ENCODE measurements at places on chromosomes 13 and 19. TPM values are rescaled to one million over a fixed set of nuclear protein-coding genes. Genes with fewer than 3 reads are reported as not detected.

GRCh38 chr19:56253737-56254136, 18.8 kb upstream of the EDDM13 start:
- no peaks in the 10 kb centered on the region for H3K36me3 ChIP-seq
- H3K27ac ChIP-seq = no peak overlapping the region
- no peak for DNase-seq
- no peaks in the 10 kb centered on the region for H3K27me3 ChIP-seq
- no peak overlapping the region for H3K4me3 ChIP-seq
- H3K4me1 ChIP-seq = no peaks in the 10 kb centered on the region

DNA sequence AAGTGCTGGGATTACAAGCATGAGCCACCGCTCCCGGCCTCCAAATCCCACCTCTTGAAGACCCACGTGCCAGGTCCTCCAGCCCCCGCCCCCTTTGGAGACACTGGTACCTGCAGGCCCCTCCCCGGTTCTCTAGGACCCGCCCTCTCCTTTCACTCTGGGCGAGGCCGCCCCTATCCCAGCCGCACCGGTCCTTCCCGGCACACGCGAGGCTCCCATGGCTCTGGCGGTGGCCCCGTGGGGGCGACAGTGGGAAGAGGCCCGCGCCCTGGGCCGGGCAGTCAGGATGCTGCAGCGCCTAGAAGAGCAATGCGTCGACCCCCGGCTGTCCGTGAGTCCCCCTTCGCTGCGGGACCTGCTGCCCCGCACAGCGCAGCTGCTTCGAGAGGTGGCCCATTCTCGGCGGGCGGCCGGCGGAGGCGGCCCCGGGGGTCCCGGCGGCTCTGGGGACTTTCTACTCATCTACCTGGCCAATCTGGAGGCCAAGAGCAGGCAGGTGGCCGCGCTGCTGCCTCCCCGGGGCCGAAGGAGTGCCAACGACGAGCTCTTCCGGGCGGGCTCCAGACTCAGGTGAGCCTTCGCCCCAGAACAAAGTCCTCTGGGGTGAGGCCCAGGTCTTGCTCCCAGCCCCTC, at the start of gene CBLC:
Gene CBLC (plus strand): TSS at position 176 of the 633 bp plus-strand sequence. CDS start 42 bp downstream, at position 218.
- no peaks in the 10 kb centered on the region for H3K27me3 ChIP-seq

GRCh38 chr13:45995245-45995644, 57.3 kb downstream of the ZC3H13 start:
- no peak overlapping the region for H3K4me3 ChIP-seq
- H3K27ac ChIP-seq = no peak overlapping the region

DNA sequence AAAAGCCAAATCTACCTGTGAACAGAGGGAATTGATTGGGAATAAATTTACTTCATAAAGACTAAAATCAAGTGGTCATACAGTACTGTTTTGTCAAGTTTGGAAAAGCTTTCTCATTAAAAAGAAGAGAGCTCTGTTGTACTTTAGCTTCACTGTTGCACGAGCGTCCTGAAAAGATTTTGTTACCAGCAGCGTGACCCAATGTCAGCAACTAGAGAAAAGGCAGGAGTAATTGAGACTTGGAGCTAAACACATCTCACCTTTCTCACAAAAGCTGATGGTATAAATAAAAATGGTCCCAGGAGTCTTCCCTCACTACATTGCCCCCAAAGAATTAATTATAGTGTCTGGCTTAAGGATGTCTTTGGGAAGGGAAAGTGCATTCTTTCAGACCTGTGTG, 613.7 kb downstream of the OLFM4 start:
- no peaks in the 10 kb centered on the region for H3K4me1 ChIP-seq
- no peak overlapping the region for H3K27ac ChIP-seq
- H3K4me3 ChIP-seq = no peak overlapping the region
- H3K36me3 ChIP-seq = no peaks in the 10 kb centered on the region

DNA sequence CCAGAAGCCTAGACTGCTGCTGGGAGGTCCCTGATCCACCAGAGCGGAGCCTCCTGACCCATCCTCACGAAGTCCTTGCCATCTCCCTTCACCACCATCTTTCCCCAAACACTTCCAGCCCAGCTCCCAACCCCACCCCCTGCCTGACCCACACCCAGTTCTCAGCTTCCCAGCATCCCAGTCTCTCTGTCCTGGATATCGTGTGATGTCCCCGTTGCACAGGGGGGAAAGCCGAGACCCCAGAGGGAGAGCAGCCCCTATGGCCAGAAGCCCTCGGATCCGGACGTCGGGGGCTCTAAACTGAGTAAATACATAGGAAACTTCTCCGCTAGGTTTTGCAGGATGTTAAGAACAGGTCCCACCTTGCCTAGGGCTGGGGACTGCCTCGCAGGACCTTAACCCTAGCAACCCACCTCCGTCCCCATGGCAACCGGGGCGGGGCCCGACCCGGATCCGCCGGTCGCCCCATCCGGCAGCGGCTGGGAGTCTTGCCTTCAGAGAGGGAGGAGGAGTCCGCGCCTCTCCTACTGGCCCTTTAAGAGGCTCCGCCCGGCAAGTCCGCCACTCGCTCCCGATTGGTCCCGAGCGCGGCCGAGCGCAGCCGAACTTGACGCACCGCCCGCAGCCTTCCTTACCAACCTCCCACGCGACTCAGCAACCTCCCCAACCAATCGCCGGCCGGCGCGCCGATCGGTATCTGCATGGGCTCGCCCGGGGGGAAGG, 451 bp upstream of the HMG20B start:
- H3K27me3 ChIP-seq = no peaks in the 10 kb centered on the region
- H3K36me3 ChIP-seq = no peaks in the 10 kb centered on the region
- peak overlapping the region; percentile 65 for H3K27ac ChIP-seq
- H3K4me1 ChIP-seq = peaks cover 67% of the 10 kb centered on the region
- DNase-seq = peak; percentile 99

DNA sequence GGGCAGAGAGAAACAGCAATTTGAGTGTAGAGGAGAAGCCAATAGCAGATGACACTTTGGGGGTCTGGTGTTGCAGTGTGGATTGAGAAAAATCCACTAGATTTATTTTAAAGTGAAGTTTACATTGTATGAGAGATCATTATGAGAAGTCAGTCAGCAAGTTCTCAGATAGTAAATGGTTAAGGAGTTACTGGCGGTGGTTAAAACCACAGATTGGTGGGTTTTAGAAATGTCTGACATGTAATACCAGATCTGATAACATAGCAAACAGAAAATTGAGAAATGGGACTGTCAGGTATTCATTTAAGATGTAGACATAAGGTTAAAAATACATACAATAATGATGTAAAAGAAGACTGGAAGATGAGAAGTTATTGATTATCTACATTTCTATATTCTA, 7.2 kb downstream of the ABHD13 start:
- no peak for DNase-seq
- no peak overlapping the region for H3K27ac ChIP-seq
- H3K27me3 ChIP-seq = no peaks in the 10 kb centered on the region

- no peak overlapping the region for H3K27ac ChIP-seq
- no peak overlapping the region for H3K4me3 ChIP-seq
- peaks cover 72% of the 10 kb centered on the region for H3K27me3 ChIP-seq
- no peaks in the 10 kb centered on the region for H3K4me1 ChIP-seq
- DNase-seq = no peak
Observed at GRCh38 chr13:112103961-112104880, 37.3 kb downstream of the SOX1 start.

DNA sequence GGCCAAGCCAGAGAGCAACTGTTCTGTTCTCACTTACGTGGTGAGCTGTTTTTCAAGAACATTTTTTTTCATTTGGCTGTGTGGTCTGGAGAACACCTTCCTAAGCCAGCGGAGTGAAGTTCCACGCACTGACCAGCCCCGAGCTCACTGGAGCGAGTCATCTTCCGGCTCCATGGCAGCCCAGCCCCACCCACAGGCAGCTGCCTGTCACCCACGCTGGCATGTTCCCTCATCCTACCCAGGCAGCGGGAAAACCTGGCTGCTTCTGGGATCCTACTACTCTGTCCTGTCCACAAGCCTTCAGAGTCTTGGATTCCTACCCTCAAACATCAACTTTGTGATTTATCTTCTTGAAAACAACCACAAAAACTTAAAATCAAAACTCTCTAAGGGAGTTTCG, 76.2 kb downstream of the GGACT start:
- no peak overlapping the region for H3K4me3 ChIP-seq
- no peak overlapping the region for H3K27ac ChIP-seq
- no peaks in the 10 kb centered on the region for H3K4me1 ChIP-seq
- no peaks in the 10 kb centered on the region for H3K27me3 ChIP-seq

GRCh38 chr13:31949486-31949885, 82.1 kb upstream of the FRY start:
- DNase-seq = no peak
- no peak overlapping the region for H3K27ac ChIP-seq

GRCh38 chr19:57053401-57053800, 66.4 kb upstream of the USP29 start:
- H3K27ac ChIP-seq = no peak overlapping the region
- no peak for DNase-seq
- H3K4me1 ChIP-seq = no peaks in the 10 kb centered on the region
- no peaks in the 10 kb centered on the region for H3K36me3 ChIP-seq

DNA sequence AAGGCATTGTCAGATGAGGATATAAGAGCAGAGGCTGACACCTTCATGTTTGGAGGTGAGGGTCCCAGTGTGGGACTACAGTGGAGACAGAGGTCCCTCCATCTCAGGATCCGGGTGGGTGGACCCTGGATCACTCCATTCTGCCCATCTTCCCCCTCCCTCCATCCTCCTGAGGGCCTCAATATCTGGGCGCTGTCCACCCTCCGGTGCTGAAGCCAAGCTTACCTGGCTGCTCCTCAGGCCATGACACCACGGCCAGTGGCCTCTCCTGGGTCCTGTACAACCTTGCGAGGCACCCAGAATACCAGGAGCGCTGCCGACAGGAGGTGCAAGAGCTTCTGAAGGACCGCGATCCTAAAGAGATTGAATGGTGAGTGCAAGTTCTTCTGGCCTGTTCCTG, 11.9 kb downstream of the CYP4F12 start:
- no peak overlapping the region for H3K4me3 ChIP-seq
- DNase-seq = no peak
- H3K27me3 ChIP-seq = no peaks in the 10 kb centered on the region

GRCh38 chr13:94692030-94692429, 20.3 kb downstream of the SOX21 start:
- H3K4me3 ChIP-seq = no peak overlapping the region
- no peaks in the 10 kb centered on the region for H3K27me3 ChIP-seq
- no peak for DNase-seq
- H3K36me3 ChIP-seq = no peaks in the 10 kb centered on the region
- H3K27ac ChIP-seq = no peak overlapping the region
- H3K4me1 ChIP-seq = no peaks in the 10 kb centered on the region

GRCh38 chr19:38294090-38294489, 10.0 kb upstream of the C19orf33 start:
- no peaks in the 10 kb centered on the region for H3K36me3 ChIP-seq
- H3K27me3 ChIP-seq = no peaks in the 10 kb centered on the region
- no peak for DNase-seq
- no peak overlapping the region for H3K4me3 ChIP-seq

DNA sequence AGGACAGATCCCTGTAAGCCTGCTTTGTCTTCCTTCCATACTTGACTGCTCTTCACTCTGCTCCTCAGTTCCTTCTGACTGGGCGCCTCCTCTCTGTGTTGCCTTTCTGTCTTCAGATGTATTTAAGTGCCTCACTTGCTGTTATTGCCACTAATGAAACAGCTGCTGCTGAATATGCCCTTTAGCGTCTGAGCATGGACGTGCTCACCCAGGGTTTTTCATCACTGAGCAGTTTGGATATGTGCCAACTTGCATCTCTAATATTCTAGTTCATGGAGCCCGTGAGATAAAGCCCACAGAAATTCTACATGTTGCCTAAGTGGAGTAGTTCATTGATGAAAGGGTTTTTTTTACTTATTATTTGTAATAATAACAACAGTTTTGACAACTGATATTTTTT, 198.2 kb downstream of the MYO16 start:
- H3K27me3 ChIP-seq = no peaks in the 10 kb centered on the region
- DNase-seq = no peak
- H3K4me1 ChIP-seq = no peaks in the 10 kb centered on the region
- H3K36me3 ChIP-seq = no peaks in the 10 kb centered on the region

DNA sequence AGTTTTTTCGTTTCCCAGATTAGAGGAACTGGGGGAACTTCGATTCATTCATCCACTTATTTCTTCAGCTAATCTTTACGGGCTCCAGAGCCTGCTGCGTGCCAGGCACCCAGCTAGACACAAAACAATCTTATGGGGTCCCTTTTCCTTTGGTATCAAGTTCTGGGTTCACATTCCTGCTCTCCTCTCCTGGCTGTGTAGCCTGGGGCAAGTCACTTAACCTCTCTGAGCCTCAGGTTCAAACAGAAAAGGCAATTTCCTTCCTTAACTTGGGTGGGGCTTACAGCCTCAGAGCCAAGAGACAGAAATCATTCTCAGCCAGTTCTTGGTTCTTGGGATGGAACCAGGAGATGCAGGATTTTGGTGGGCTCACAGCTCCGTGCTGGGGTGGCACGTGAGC, 5.9 kb downstream of the SHD start:
- no peaks in the 10 kb centered on the region for H3K36me3 ChIP-seq
- H3K27me3 ChIP-seq = peaks cover 59% of the 10 kb centered on the region
- peaks cover 5% of the 10 kb centered on the region for H3K4me1 ChIP-seq
- no peak overlapping the region for H3K27ac ChIP-seq

DNA sequence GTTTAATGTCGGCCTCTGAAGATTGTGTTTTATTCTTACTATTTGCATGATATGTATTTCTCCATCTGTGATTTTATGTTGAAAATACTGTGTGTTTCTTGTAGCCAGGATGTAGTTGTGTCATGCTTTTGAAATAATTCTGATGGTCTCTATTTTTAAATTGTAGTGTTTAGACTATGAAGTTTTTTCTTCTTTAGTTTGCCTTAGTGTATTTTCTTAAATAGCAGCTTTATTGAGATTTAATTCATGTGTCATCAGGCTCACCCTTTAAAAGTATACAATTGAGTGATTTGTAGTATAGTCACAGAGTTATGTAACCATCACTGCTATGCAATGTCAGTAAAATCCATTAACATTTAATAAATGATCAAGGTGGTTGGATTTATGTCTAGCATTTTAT, 74.5 kb downstream of the PCCA start:
- H3K4me1 ChIP-seq = no peaks in the 10 kb centered on the region
- H3K27ac ChIP-seq = no peak overlapping the region
- H3K36me3 ChIP-seq = peaks cover 13% of the 10 kb centered on the region
- no peak for DNase-seq
- no peak overlapping the region for H3K4me3 ChIP-seq

The TEX26 gene
- total RNA-seq = not detected

The SPRY2 gene
- 122 TPM for total RNA-seq

The KIR2DL1 gene
- total RNA-seq = not detected

The CTXN1 gene
- 4.1 TPM for total RNA-seq

The NKPD1 gene
- total RNA-seq = 1.2 TPM

The CGB8 gene
- total RNA-seq = not detected

The FXYD5 gene
- total RNA-seq = 53.4 TPM

The KLK3 gene
- total RNA-seq = not detected

The TPTE2 gene
- not detected for total RNA-seq

The ANGPTL8 gene
- total RNA-seq = 13.2 TPM

The HMGB1 gene
- 255 TPM for total RNA-seq

The LHB gene
- not detected for total RNA-seq

The FEM1A gene
- 12.3 TPM for total RNA-seq

The SMARCA4 gene
- 122 TPM for total RNA-seq

The TMPRSS9 gene
- not detected for total RNA-seq
